ENCODE measurements at places on chromosomes 11 and 22.

DNA sequence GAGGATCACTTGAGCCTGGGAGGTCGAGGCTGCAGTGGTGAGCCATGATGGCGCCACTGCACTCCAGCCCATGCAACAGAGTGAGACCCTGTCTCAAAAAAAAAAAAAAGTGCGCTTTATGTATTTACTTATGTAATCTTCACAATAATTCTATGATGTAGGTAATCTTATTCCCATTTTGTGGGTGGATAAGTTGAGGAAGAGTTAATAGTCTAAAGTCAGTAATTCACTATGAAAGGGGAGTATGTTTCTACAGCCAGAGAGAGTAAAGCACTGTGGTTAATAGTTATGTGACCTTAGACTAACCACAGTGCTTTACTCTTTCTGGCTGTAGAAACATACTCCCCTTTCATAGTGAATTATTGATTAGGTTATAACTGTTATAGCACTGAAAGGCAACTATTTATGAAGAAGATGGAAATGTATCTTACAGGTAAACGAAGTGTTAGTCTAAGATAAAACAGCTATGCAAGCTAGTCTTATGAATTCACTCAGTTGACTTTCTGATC, 11.9 kb downstream of the CTR9 start:
- DNase-seq = no peak

- no peak for DNase-seq
Measured at GRCh38 chr11:10478574-10479550, 23.8 kb downstream of the AMPD3 start.

GRCh38 chr11:77051511-77051910, 15.3 kb upstream of the CAPN5 start:
- DNase-seq = no peak

GRCh38 chr22:20056161-20056560, 23.9 kb upstream of the DGCR8 start:
- no peak for DNase-seq

DNA sequence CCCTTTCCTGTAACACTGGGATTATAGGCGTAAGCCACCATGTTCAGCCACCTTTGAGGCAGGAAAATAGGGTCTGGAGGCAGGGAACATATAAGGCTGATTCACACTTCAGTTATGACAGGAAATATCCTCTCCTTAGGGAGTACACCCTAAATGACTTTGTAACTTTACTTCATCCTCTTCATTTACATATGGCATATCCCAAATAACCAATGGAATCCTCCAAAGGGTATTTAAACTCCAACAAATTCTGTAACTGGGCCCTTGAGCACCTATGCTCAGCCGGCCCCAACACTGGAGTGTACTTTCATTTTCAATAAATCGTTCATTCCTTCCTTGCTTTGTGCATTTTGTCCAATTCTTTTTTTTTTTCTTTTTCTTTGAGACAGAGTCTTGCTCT, 1.6 kb upstream of the KAT5 start:
- DNase-seq = no peak

DNA sequence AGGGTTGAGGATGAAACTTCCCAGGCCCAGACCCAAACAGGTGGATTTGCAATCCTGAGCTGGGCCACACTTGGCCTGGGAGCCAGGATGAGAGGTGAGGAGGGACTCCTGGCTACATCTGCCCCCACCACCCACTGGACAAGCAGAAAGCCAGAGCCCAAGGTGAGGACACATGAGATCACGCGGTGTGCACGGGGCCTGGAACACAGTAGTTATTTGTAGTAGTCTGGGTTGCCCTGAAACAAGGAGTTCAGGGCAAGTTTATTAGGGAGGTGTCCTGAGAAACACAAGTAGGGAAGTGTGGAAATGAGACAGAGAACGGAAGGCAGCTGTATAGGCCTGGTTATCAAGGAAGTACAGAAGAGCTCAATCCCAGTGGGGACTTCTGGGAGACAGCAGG, 647 bp upstream of the SEC14L6 start:
- no peak for DNase-seq

- no peak for DNase-seq
Measured at GRCh38 chr11:108703916-108704315, 39.0 kb downstream of the DDX10 start.

- no peak for DNase-seq
Measured at GRCh38 chr22:39247361-39247760, 2.6 kb upstream of the PDGFB start.

GRCh38 chr11:119375337-119376196, 5.9 kb downstream of the USP2 start:
- no peak for DNase-seq

DNA sequence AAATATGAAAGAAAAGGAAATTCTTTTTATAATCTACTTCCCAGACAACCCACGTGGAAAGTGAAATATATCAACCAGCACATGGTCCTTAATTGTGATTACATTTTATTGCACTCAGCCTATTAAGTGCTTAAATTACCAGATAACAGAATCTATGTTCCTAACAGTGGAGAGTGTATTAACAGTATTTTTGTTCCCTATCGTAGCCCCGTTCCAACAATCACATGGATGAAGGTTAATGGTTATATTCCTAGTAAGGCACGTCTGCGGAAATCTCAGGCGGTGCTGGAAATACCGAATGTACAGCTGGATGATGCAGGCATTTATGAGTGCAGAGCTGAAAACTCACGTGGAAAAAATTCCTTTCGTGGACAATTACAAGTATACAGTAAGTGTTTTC, 626.1 kb upstream of the ARHGAP42 start:
- DNase-seq = no peak

DNA sequence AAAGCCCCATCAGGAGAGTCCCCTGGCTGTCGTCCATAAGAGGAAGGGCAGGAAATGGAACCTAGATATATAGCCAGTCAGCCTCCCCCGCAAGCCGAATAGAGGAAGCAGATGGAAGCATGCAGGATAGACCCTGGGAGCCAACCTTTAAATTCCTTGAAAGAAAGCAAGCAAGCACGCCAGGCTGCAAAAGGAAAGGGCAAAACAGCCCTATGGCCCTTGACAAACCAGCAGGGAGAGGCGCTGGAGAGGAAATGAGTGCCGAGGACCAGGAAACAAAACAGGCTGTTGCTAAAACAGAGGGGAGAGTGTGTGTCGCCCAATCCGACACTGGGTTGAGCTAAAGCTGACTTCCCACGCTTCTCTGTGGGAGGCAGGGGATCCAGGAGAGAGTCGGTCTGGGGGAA, 203.5 kb upstream of the MTNR1B start:
- no peak for DNase-seq

DNA sequence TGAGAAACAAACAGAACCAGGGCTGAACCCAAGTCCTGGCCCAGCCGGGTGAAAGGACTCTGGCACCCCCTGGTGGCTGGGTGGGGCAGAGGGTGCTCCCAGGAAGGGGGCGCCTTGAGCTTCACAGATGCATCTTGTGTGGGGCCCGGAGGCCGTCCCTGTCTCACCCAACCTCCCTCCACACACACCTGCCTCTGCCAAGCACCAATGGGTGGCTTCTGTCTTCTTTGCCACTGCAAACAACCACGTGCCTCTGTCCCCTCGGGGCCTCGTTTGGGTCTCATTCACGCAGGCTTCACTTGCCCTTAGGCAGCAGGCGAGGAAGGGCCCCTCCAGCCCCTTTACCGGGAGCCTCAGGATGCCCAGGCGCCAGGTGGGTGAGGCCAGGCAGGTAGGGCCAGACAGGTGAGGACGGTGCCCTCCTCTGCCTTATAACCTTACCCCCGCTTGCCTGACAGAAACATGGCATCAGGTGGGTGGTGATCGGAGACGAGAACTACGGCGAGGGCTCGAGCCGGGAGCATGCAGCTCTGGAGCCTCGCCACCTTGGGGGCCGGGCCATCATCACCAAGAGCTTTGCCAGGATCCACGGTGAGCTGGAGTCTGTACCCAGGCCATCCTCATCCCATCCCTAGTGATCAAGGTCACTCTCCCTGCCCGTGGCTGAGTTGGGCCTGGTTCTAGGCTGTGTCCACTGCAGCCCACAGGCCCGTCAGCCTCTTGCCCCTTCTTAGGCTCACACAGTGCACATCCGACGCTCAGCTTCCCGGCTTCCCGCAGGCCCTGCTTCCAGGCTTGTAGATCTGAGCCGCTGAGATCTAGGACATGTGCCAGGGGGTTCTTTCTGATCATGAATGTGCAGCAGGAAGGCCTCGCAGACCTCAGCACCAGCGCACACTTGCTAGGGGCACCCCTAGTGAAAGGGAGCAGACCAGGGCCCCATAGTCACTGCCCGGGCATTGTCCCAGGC, 17.2 kb downstream of the POLR3H start:
- DNase-seq = no peak

GRCh38 chr11:6682591-6682935, 577 bp downstream of the MRPL17 start:
- no peak for DNase-seq

DNA sequence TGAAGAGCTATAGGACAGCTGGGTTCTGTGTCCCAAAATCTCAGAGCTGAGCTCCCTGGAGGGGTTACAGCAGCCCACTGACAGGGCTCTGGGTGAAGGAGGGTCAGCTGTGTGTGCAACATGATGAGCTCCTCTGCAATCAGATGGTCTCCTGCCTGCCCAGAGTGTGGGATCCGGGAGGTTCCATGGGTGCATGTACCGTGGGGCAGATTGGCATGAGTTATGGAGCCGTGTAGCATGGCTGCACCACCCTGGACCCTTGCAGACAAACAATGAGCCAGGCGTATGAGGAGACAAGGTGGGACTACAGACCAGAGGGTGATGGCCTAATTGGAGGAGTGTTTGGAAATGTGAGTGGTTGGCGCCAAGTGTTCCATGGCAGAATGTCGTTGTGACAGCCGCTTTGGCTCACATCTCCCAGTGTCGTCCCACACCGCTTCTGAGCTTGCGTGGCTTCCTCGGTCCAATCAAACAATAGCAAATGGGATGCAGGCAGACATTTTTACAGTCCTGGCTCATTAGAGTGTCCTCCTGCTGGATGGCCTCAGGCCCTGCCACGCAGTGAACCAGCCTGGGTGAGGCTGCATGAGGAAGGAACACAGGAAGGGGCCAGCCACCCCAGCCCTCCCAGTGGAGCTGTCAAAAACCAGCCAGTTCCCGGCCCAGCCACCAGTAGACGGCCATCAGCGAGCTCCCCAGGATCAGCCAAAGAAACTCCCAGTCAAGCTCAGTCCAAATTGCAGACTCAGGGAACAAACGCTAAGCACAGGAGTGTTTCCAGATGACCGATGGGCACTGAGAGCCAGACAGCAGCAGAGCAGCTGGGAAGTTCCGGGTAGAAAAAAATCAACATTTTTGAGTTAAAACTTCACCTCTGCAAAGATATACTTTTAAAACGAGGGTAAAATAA, 1066.9 kb downstream of the BRD1 start:
- no peak for DNase-seq

DNA sequence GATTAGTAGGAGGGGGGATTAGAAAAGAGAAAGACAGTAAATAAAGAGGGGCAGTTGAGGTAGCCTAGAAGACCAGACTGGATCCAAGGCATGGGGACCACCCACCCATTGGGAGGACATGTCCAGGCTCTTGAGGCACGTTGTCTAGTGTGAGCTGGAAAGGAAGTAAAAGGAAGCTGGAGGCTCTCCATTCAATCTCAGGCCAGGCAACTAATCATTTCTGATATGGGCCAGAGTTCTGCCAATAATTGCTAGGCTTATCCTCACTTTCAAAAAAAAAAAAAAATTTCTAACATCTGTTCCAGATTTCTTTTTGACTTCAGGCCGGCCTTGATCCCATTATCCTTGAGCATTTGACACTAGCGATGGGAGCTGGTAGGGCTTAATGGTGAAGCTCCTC, 476.1 kb downstream of the SOX6 start:
- DNase-seq = no peak

GRCh38 chr11:83054001-83054400, 17.7 kb downstream of the RAB30 start:
- DNase-seq = no peak

- DNase-seq = peak; percentile 55
Measured at GRCh38 chr11:33802194-33802950, 28.1 kb upstream of the FBXO3 start.

DNA sequence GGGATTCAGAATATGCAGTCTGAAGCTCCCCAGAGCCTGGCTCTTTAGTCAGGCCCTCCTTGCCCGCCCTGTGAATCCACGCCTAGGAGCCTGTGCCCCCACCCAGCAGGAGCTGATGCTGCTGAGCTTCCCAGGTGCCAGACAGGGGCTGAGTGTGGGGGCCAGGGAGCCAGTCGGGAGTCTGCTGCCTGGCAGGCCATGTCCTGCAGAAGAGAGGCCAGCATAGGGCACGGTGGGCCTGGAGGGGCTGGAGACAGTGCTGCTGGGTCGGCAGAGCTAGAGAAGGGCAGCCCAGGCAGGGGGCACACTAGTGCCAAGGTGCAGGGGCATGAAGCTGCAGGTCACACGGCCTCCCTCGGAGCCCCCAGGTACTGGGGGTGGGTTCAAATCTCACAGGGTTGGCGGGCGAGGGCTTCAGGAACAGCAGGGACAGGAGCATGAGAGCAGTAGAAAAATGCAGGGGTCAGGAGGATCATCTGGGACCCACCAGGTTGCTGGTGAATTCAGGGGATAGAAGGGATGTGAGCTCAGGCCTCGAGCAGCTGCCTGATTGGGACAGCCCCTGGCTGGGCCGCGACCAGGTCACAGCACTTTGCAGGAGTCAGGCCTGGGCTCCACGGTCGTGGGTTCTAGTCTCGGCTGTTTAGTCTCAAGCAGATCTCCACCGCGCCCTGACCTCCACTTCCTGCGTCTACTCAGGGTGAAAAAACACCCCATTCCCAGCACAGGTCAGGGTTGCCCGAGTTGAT, 4.1 kb upstream of the SEPTIN5 start:
- no peak for DNase-seq

DNA sequence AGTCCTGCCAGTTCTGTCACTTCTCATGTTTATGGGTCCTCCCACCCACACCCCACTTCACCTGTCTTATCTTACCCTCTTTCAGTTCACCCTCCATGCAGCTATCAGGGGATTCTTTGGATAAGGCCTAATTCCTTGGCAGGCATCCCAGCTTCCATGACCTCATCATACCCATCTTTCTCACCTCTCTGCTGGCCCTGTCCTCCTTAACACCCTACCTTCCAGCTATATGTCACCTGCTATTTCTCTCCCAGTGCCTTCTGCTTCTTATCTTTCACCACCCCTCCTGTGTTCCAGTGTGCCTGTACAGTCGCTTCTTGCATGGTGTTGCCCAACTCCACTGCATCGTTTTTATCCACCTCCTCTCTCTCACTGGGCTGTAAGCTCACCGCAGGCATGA, 28.3 kb downstream of the SNU13 start:
- no peak for DNase-seq

DNA sequence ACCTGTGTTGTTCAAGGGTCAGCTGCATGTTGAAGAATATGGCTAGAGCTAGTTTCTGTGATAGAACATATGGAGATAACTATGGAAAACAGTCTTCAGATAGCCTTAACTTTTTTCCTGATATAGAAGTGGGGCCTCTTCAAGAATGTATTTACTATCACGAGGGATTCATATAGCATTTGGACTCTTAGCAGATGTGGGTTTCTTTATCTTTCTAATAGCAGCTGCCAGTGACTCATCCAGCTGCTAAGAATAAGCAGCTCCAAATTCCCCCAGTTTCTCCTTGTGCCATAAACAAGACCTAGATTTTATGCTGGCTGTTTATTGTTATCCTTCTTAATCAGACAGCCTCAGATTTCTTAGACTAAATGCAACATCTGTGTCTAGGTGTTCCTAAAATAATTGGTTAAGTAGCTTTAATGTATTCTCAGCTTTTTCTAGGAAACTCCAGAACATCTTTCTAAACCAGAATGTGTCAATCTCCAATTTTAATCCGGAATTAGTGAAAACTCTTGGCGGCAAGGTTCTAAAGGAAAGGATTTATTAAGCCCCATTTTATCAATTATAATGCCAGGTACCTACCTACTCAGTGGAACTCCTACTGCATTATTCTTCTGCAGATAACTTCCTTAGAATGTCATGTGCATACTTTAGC, 119.8 kb downstream of the CSTPP1 start:
- no peak for DNase-seq
